ENCODE measurements at places on chromosomes 7 and 10.

- DNase-seq: no peak
Observed at GRCh38 chr10:86512137-86512536, 9.5 kb downstream of the WAPL start.

- peak; percentile 94 for DNase-seq
Observed at GRCh38 chr7:130071701-130072622, 1.6 kb downstream of the KLHDC10 start.

DNA sequence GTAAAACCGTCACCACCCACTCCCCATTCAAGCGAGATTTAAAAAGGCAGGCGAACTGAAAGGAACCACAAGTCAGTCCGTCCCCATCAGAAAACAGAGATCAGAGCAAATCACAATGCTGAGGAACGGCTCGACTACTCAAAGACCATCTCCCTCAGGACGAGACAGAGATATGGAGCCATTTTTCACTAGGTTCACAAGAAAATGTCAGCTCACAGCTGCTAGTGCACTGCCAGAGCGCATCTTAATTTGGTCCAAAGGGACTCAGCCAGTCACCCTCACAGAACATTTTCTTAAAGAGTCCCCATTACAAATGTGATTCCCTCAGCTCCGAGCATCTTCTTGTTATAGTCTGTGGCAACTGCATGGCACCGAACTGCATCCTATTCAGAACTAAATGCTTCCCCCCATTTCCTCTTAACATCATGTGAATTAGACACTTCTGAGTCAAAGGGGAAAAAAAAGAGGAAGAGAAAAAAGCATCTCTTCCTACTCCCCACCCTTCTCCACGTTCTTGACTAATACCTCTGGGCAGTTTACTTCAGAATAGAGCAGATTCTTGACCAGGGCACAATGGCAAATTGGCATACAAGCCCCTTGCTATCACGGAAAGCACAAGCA, 683.9 kb downstream of the MAGI2 start:
- no peak for DNase-seq

- no peak for DNase-seq
Observed at GRCh38 chr10:34626158-34626880, 188.8 kb downstream of the PARD3 start.

DNA sequence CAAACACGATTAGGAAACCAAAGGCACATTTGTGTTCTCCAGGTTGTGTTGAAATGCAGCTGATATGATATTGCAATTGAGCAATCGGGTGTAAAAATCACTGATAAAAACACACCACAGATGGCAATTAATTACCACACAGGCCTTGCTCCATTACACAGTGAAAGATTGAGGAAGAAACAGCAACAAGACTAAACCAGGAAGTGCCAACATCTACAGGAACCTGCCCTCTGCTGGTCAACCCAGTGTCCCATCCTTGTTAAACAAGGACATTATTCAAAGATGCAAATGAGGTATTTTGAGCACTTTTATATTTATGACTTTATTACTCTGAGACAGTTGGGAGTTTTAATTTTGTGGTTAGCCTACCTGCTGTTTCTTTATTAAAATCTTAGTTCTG, 765.6 kb upstream of the GHITM start:
- DNase-seq: peak; percentile 25

DNA sequence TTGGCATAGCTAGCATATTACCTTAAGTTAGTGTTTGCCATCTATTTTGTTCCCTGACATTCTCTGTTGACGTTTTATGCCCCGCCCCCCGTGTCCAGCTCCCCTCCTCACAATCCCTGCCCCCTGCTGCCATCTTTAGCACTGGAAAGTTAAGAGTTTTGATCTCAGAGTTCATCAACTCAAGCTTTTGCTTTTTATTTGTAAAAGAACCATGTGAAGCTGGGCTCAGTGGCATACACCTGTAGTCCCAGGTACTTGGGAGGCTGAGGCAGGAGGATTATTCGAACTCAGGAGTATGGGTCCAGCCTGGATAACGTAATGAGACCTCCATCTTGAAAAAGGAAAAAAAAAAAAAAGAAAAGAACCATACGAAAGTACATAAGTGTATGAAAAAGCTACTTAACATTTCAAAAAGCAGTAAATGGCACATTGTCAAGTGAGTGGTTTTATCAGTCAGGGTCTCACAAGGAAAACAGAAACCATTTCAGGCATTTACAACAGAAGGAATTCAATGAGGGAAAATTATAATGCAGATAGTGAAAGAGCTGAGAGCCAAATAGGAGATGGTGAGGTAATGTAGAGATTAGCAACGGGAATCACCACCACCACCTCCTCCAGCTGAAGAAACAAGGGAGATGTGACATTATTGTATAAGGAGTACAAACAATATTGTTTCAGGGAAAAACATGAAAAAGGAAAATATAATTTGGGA, 64.9 kb downstream of the MCU start:
- DNase-seq: no peak

DNA sequence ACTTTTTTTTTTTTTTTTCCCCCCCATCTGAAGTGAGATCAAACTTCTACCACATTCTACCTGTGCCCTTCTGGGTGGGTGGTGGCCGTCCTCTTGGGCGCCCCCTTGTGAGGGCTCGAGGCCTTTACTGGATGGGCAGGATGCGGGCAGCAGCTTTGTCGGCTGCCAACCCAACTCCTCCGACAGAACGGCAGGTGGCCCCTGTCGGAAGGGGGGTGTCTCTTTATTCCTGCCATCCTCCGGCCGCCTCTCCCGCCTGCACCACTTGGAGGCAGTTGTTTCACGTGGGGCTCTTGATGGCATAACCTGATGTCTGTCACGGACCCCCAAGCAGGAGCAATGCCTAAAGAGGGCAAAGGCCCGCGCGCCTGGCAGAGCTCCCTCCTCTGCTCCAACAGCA, 31.0 kb downstream of the AMZ1 start:
- no peak for DNase-seq

DNA sequence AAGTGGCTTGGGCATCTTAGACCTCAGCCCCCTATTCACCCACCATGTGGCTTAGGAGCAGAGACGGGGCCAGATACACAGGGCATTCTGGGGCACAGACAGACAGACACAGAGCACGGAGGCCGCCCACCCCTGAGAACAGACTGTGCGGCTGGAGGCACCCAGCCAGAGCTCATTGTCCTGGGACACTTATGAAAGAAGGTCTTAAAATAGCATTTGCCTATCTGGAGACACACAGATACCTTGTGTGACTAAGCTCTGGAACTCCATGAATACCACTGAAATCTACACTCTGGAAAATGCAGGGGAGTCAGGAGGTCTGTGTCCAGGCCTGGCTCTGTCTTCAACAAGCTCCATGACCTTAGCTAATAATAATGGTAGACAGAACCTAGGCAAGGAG, 41.4 kb upstream of the ADO start:
- no peak for DNase-seq

All from Kasumi-1 (cell line).